Panc1 (cell line): ENCODE measurements at places on chromosomes 6 and 20.

DNA sequence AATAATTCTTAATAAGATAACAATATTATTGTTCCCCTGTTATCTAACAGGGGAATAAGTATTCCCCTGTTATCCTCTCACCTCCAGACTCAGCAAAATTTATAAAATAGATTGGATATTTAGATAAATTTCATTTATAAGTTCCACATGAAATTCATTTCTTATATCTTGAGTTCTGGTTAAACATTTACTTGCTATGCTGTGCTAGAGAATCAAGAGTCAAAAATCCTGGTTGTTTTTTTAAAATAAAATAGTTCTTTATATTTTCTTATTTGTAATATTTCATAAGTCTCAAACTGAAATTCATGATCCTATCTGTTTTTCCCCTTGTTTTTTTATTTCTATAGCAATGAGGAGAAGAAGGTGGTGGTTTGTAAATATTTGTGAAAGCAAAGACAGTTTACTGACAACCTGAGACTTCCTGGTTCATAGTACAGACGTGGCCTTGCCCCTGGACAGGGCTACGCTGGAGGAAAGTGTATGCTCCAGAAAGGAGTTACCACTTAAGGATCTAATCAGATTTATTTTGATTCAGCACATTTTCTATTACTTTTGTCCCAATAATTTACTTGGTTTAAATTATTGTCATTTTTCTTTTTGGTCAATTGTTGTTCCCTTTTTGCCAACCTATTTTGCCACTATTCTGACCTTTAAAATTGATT, 37.8 kb upstream of the MARCKS start:
- peaks cover 5% of the 10 kb centered on the region; the same call in 1 of the 2 replicates for H3K27me3 ChIP-seq
- H3K4me1 ChIP-seq: no peaks in the 10 kb centered on the region
- no peak overlapping the region for H3K4me3 ChIP-seq
- H3K36me3 ChIP-seq: no peaks in the 10 kb centered on the region

GRCh38 chr6:131250122-131250521, 114.9 kb downstream of the AKAP7 start:
- H3K27ac ChIP-seq: no peak overlapping the region
- no peak for DNase-seq
- H3K27me3 ChIP-seq: no peaks in the 10 kb centered on the region
- H3K36me3 ChIP-seq: no peaks in the 10 kb centered on the region
- H3K4me1 ChIP-seq: peaks cover 4% of the 10 kb centered on the region; the same call in 1 of the 2 replicates

GRCh38 chr20:57890202-57890800, 180.5 kb upstream of the PMEPA1 start:
- no peaks in the 10 kb centered on the region for H3K36me3 ChIP-seq
- H3K27ac ChIP-seq: no peak overlapping the region
- H3K27me3 ChIP-seq: no peaks in the 10 kb centered on the region
- no peak for DNase-seq
- no peak overlapping the region for H3K4me3 ChIP-seq

- no peak overlapping the region for H3K4me3 ChIP-seq
- H3K27me3 ChIP-seq: no peaks in the 10 kb centered on the region
- no peak for DNase-seq
- no peaks in the 10 kb centered on the region for H3K36me3 ChIP-seq
- H3K4me1 ChIP-seq: no peaks in the 10 kb centered on the region
These were observed 27.6 kb upstream of the PDE7B start for GRCh38 chr6:135823851-135824250.

DNA sequence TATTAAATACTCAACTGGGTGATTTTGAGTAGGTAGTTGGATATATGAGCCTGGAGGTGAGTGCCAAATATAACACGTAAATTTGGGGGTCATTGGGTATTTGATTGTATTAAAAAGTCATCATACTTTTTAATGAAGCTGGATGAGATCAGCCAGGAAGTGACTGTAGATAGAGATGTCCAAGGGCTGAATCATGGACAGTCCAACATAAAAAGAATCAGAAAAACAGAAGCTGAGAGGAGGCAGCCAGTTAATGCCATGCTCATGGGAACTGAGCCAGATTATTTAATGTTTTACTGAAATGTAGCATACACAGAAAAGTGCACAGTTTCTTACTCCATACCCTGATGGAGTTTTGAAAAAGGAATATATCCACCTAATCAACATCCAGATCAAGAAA, 435.5 kb upstream of the PLCB4 start:
- no peaks in the 10 kb centered on the region for H3K36me3 ChIP-seq
- no peak overlapping the region for H3K27ac ChIP-seq
- DNase-seq: no peak
- no peak overlapping the region for H3K4me3 ChIP-seq
- no peaks in the 10 kb centered on the region for H3K27me3 ChIP-seq
